ENCODE measurements at places on chromosomes 5 and 9.

DNA sequence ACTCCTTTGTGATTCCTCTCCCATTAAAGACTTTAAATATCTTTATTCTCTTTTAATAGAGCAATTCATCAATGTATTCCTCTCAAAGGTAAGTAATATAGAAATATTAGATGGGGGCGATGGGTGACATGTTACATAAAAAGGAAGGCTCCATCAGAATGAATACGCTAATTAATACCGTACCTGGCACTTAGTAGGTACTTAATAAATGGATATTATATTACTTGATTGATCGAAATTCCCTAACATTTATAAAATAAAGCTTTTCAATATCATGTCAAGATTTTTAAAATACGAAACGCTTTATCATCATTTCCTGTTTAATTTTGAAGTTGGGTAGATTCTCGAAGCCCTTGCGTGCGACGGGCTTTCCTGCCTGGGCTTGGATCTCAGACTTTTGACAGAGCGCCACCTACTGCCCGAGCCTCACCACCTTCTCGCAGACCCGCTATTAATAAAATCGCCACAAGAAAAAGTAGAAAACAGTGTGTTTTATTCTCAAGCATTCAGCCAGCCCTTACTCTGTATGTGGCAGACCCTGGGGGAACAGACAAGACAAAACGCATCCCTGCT lies 99.4 kb downstream of the C5orf15 start:
- DNase-seq = peak; percentile 39

DNA sequence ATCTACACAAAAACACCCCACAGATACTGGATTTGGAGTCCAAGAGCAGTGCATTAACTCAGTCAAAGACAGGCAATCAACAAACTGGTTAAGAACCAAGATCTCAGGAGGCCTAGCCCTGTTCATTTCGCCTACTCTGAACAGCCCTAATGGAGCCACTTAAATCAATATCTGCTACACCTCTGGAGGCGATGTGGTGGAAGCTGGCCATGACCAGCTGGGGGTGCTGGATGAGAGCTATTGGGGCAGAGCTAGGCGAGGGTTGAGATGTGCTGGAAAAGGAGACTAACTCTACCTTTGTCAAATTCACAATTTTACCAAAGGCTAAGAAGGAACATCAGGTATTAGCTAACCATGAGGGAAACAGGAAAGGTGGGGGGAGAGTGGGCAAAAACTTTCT lies 23.3 kb upstream of the ARSB start:
- no peak for DNase-seq

DNA sequence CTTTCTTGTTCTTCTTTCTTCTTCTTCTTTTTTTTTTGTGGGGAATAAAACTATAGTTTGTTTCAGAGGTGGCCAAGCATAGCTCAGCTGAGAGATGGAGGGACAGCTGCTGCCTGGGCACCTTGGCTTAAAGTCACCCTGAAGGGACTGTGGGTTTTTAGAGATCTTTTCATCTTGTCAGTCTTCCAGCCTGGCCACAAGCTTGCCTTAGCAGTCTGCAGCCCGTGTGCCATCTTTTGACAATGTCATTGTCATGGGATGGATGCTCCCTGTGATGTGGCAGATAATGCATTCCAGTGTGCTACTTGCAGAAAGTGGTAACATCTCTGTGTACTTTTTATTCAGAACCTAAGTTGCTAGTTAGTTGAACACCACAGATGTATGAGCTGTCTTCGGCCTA lies 280.8 kb downstream of the FANCC start:
- no peak for DNase-seq

- no peak for DNase-seq
Observed at GRCh38 chr5:116455061-116455460, 119.6 kb downstream of the SEMA6A start.

GRCh38 chr9:17987189-17987588 lies 408.3 kb downstream of the SH3GL2 start:
- DNase-seq = no peak

DNA sequence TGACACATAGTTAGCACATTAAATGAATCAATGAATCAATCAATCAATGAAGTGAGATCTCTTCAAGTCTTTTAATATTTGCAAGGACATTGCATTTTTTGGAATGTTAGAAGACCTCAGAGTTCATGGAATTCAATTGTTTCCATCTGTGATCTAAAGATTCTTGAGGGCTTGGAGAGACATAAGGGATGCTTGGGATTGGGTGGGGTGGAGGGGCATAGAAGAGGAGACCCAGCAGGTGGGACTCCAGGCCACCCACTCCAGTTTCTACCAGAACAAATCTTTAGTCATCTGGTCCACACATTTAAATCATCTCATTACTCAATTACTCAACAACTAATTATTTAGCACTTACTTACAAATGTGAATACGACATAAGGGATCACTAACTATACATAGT lies 251.0 kb upstream of the TRIM32 start:
- no peak for DNase-seq

- DNase-seq = no peak
Observed at GRCh38 chr9:131925677-131926177, 153.9 kb downstream of the MED27 start.

GRCh38 chr9:3916984-3917383 lies 382.9 kb downstream of the GLIS3 start:
- no peak for DNase-seq

DNA sequence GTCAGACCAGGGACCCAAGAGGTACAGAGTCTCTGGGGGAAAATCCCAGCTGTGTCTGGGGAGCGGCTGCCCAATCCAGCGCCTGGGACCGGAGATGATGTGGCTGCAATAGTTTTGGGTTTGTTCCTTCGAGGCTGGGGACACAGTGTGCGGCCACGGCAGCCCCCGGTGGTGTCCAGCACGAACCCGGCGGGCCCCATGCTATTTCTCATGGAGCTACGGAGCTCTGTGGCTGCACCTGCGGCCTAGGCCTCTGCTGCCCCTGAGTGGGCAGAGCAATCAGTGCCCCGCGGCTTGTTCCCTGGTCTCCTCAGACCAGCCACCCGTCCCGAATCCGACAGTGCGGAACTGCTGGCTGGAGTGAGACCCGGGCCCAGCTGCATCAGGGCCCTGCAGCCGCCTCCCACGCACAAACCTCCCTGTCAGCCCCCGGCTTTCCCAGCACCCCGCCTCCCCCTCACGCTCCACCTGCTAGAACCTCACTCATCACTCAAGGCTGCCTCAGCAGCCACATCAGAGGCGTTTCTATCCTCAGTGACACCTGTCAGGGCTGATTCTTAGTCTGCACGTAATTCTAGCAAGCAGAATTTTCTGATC lies 29.0 kb downstream of the SARDH start:
- no peak for DNase-seq

- DNase-seq = no peak
Observed at GRCh38 chr5:114418176-114419066, 56.6 kb downstream of the KCNN2 start.

DNA sequence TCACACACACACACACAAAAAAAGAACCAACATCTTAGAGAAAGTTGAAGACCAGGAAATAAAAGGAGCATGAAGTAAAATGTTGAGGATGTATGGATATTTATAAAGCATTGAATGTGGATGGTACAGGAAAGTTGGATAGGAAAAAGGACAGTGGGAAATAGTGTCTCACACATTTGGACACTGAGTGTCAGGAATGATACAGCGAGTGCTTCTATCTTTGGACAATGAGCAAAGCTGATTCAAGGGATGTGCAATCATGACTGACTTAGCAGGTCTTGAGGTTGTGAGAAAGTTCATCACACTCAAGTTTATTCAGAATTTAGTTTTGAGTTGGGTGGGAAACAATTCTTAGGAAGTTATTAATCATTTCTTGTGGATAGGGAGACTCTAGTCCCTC lies 50.1 kb upstream of the SRP19 start:
- DNase-seq = no peak

DNA sequence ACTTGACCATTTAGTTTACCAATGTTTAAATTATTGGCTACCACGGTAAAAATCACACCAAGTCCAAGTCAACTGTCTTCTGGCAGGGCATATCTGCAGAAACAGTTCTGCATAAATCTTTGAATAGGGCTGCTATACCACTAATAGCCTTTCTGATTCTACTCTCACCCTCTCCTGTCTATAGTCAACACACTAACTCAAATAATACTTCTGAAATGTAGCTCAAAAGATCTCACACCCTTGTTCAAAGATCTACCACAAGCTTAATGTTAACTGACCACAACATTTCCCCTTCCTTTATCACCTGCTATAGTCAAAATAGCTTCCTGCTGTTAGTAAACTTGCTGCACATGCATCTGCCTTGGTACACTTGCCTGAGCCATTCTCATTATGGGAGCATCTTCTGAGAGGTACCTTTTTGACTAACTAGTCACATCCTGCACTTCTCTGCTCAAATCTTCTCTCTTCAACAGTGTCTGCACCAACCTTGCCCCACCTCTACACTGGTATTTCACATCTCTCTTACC lies 319.4 kb downstream of the CDH10 start:
- no peak for DNase-seq

- no peak for DNase-seq
Observed at GRCh38 chr5:64839936-64840335, 71.2 kb downstream of the CWC27 start.

- DNase-seq = no peak
Observed at GRCh38 chr9:119033596-119033995, 335.6 kb downstream of the BRINP1 start.

DNA sequence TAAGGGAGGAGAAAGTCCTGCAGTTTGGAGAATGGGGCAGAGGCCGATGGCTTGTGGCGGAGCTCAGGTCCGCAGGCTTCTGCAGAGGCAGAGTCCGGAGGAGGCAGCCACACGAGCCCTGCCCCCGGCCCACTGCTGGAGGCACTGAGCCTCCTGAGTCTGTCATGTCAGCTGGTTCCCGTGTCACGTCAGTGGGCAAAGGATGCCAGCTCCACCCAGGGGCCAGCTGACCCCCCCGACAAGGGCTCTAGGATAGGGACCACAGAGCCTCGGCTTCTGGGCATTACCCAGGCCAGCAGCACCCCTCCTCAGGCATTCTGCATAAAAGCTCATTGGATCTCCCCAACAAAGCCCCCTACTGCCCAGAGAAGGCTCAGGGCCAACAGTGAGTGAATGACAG lies 8.5 kb downstream of the SH3PXD2B start:
- no peak for DNase-seq

DNA sequence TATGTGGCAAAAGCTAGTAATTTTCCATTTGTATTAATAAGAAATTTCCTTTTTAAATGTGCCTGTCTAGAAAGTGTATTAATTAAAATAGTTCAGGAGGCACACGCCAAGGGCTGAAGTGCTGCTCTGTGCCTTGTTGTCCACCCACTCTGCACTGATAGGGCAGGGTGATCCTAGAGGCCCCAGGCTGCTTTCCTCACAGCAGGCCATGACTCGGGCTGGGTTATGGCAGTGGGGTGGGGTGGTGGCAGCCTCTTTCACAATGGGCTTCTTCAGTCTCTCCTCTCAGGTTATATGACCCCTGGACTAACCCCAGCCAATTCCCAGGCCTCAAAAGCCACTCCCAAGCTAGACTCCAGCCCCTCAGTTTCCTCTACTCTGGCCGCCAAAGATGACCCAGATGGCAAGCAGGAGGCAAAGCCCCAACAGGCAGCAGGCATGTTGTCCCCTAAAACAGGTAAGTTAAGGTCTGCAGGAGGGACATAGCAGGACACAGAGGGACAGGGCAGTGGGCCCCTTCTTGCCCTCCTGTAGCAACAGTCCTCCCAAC lies 19.5 kb downstream of the CD74 start:
- DNase-seq = no peak

DNA sequence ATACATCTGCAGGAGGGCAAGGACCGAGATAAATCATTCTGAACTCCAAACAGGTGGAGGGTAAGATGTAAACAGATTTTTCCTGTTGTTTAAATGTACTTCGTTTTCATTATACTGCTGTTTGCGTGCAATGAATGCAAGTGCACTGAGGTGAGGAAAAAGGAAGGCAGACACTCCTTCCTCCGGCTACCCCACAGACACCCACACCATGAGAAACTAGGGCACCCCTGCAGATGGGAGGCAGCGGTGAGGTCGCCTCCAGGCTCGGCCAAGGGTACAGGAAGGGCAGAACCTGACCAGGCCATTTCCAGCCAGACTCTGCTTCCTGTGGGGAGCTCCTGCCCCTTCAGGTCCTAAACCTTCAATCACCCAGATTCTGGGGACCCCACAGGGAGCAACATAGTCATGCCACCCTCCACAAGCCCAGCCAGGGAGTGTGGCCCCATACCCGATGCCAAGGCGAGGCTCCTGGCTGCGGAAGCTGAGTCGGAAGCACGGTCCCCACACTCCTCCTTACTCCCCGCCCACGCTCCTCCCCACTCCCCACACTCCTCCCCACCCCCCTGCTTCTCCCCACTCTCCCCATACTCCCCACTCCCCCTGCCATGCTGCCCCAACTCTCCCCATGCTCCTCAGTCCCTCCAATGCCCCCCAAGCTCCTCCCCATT lies 37.1 kb downstream of the VAV2 start:
- no peak for DNase-seq

GRCh38 chr5:139985290-139985689 lies 57.8 kb downstream of the NRG2 start:
- no peak for DNase-seq

DNA sequence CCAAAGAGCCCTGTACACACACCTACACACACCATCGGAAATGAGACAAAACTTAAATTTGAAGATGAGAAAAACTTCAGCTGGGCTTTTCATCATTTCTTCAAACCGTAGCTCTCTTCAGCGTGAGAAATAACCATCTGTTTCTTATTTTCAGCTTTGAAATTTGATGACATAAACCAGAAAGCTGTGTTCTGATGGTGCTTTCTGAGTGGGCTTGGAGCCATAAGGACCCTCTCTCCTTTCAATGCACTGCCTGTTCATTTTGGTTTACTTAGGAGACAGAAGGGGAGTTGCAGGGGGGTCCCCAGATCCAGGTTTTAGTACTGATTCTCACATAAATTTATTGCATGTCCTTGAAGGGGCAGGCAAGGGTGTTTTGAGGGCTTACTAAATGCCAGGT lies 9.5 kb downstream of the FBXO10 start:
- DNase-seq = no peak

GRCh38 chr5:180959661-180960060 lies 29.0 kb upstream of the BTNL3 start:
- DNase-seq = no peak

- no peak for DNase-seq
Observed at GRCh38 chr5:133106761-133107572, 55.2 kb downstream of the HSPA4 start.

GRCh38 chr9:134641173-134641989 lies at the start of gene COL5A1:
Gene COL5A1, plus strand, starts transcription at chr9:134641803. Its CDS starts 385 bp downstream, at chr9:134642188.
- DNase-seq = peak; percentile 4

DNA sequence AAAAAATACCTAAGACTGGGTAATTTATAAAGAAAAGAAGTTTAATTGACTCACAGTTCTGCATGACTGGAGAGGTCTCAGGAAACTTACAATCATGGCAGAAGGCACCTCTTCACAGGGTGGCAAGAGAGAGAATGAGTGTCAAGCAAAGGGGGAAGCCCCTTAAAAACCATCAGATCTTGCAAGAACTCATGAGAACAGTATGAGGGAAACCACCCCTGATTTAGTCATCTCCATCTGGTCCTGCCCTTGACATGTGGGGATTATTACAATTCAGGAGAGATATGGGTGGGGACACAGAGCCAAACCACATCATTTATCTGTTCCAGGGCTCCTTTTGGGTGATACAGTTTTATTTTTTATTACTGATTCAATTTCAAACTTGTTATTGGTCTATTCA lies 23.2 kb upstream of the ADAMTS16 start:
- DNase-seq = no peak

- DNase-seq = no peak
Observed at GRCh38 chr9:13137426-13137825, 142.1 kb downstream of the MPDZ start.

- DNase-seq = no peak
Observed at GRCh38 chr5:111746791-111747190, 10.2 kb downstream of the NREP start.

Data from stimulated activated CD8-positive, alpha-beta memory T cell treated with anti-CD3 and anti-CD28 coated beads, Interleukin-15, amount 100 ng/mL, for 1 hour (primary cell).